ENCODE measurements at places on chromosomes 6 and 20.

DNA sequence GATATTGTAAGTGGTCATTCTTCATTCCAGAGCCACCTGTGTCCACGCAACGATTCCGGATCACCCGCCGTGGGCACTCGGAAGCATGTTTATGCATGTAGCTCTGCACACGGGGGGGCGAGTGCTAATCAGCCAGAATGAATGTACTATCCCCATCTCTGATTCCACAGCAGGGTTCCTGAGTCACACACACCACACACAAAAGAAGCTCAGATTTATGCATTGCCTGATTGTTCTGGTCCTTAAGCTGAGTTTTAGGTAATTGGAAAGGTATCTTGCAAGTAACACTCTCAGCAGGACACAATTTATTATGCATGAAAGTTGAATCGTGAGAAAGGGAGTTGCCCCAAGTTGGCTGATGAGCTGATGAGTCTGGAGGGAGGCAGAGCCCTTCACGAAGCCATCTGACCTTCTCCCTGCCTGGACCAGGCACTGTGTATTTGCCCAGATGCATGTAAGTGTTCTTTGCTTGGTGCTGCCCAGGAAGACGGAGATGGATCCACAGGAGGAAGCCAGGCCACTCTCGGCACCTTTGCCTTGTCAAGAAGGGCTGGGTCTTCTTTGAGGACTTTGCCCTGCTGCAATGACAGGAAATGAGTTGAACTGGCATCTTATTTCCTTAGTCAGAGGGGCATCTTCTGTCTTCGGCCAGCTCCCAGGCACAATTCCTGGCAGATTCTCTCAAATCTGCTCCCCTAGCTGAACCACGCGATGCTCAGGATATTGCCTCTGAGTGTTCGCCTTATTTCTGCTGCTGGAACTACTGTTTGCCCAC lies 141.1 kb downstream of the SYNDIG1 start:
- DNase-seq = no peak

- DNase-seq = no peak
Measured at GRCh38 chr20:51340451-51340840, 202.1 kb downstream of the NFATC2 start.

GRCh38 chr6:136446145-136446544 lies 104.1 kb downstream of the MAP7 start:
- no peak for DNase-seq

- no peak for DNase-seq
Measured at GRCh38 chr6:21396313-21396712, 197.2 kb upstream of the SOX4 start.

- DNase-seq = no peak
Measured at GRCh38 chr6:143270026-143270425, 180.5 kb downstream of the ADAT2 start.

Data from activated T-cell treated with anti-CD3 and anti-CD28 coated beads, Interleukin-2, amount 50 U/mL, for 48 hours (primary cell).